Activated naive CD8-positive, alpha-beta T cell treated with anti-CD3 and anti-CD28 coated beads for 36 hours (primary cell): ENCODE measurements at places on chromosomes 11 and 22. TPM values are rescaled to one million over a fixed set of nuclear protein-coding genes. Genes with fewer than 3 reads are reported as not detected.

Gene AQP11
- total RNA-seq: 0.14 TPM

GRCh38 chr11:8601376-8602133 is 7.5 kb upstream of the STK33 start:
- no peak overlapping the region for H3K4me3 ChIP-seq
- peaks cover 41% of the 10 kb centered on the region for H3K27me3 ChIP-seq
- H3K4me1 ChIP-seq: no peaks in the 10 kb centered on the region
- no peak overlapping the region for H3K27ac ChIP-seq
- no peaks in the 10 kb centered on the region for H3K36me3 ChIP-seq
- no peak for DNase-seq

- H3K27me3 ChIP-seq: no peaks in the 10 kb centered on the region
- no peak for DNase-seq
- no peaks in the 10 kb centered on the region for H3K4me1 ChIP-seq
- no peaks in the 10 kb centered on the region for H3K36me3 ChIP-seq
Observed at GRCh38 chr11:41005986-41006385, 453.5 kb downstream of the LRRC4C start.

- H3K4me3 ChIP-seq: no peak overlapping the region
- H3K4me1 ChIP-seq: peaks cover 2% of the 10 kb centered on the region
- no peaks in the 10 kb centered on the region for H3K27me3 ChIP-seq
- H3K27ac ChIP-seq: no peak overlapping the region
- H3K36me3 ChIP-seq: peaks cover 11% of the 10 kb centered on the region
- DNase-seq: no peak
Observed at GRCh38 chr11:129945373-129945772, 50.0 kb upstream of the NFRKB start.

- no peak overlapping the region for H3K4me3 ChIP-seq
- H3K36me3 ChIP-seq: no peaks in the 10 kb centered on the region
- H3K4me1 ChIP-seq: no peaks in the 10 kb centered on the region
- DNase-seq: no peak
Observed at GRCh38 chr11:33463059-33463458, 205.9 kb downstream of the HIPK3 start.

- no peaks in the 10 kb centered on the region for H3K4me1 ChIP-seq
- DNase-seq: no peak
Observed at GRCh38 chr11:100403816-100404215, 283.3 kb upstream of the ARHGAP42 start.

DNA sequence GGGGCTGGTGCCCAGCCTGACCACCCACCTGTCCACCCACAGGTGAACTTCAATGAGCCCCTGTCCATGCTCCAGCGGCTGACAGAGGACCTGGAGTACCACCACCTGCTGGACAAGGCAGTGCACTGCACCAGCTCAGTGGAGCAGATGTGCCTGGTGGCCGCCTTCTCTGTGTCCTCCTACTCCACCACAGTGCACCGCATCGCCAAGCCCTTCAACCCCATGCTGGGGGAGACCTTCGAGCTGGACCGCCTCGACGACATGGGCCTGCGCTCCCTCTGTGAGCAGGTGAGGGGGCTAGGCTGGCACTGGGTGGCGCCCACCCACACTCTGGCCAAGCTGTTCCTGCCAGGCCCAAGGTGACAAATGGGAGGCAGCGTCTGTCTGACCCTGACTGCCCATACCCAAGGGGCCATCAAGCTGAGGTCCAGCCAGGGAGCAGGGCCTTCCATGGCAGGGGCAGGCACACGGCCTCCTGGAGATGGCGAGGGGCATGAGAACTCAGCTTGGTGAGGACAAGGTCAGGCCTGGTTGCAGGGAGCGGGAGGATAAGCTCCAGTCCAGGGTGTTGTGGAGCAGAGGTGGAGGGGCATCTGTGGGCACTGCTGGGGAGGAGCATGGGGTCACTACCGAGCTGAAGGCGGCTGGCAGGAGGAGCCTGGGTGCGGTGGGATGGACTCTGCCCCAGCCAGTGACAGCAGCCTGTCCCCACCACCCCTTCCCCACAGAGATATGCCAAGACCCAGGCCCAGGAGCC is 77.7 kb downstream of the MORC2 start:
- H3K4me3 ChIP-seq: no peak overlapping the region
- no peaks in the 10 kb centered on the region for H3K27me3 ChIP-seq
- H3K4me1 ChIP-seq: peaks cover 14% of the 10 kb centered on the region
- H3K27ac ChIP-seq: no peak overlapping the region
- peaks cover 4% of the 10 kb centered on the region for H3K36me3 ChIP-seq

- H3K27ac ChIP-seq: peak overlapping the region; percentile 25
- H3K27me3 ChIP-seq: no peaks in the 10 kb centered on the region
- H3K36me3 ChIP-seq: no peaks in the 10 kb centered on the region
- DNase-seq: no peak
Observed at GRCh38 chr11:46338636-46338987, 8.7 kb upstream of the DGKZ start.

GRCh38 chr11:95576146-95576845 is 213.3 kb downstream of the FAM76B start:
- DNase-seq: no peak
- peaks cover 7% of the 10 kb centered on the region for H3K27me3 ChIP-seq
- H3K27ac ChIP-seq: no peak overlapping the region
- peaks cover 10% of the 10 kb centered on the region for H3K4me1 ChIP-seq
- H3K36me3 ChIP-seq: no peaks in the 10 kb centered on the region
- no peak overlapping the region for H3K4me3 ChIP-seq

DNA sequence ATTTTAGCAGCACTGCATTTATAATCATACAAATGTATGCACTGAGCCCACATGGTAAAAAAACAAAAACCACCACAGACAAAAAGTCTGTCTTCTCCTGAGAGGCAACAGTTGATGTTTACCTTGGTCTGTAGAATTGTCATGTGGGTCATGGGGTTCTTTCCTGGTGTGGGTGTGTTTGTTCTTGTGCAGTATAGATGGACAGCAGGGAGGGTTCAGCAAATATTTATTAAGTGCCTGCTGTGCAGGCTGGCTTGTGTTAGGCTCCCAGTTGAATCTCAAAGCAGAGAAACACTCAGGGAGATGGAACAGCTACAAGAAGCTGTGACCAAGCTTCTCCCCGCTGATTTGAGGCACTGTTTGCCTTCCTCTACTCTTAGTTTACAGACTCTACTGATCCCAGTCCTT is 82.2 kb downstream of the PISD start:
- H3K27me3 ChIP-seq: no peaks in the 10 kb centered on the region
- H3K4me3 ChIP-seq: no peak overlapping the region
- H3K27ac ChIP-seq: no peak overlapping the region
- no peak for DNase-seq

DNA sequence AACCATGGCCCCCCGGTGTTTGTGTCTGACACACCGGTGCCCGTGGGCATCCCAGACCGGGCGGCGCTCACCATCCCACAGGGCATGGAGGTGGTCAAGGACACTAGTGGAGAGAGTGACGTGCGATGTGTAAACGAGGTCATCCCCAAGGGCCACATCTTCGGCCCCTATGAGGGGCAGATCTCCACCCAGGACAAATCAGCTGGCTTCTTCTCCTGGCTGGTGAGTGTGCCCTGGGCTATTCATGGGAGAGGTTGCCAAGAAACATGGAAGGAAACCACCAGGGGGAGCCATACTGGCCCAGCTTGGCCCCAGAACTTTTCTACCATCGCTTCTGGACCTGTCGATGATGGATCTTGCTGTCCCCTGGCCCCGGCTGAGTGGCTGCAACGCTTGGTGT is 36.5 kb downstream of the PRDM11 start:
- no peaks in the 10 kb centered on the region for H3K27me3 ChIP-seq
- H3K36me3 ChIP-seq: no peaks in the 10 kb centered on the region
- DNase-seq: no peak
- peaks cover 12% of the 10 kb centered on the region for H3K4me1 ChIP-seq
- H3K27ac ChIP-seq: no peak overlapping the region
- H3K4me3 ChIP-seq: no peak overlapping the region

- H3K36me3 ChIP-seq: peaks cover 7% of the 10 kb centered on the region
- no peaks in the 10 kb centered on the region for H3K27me3 ChIP-seq
- no peak overlapping the region for H3K27ac ChIP-seq
- no peak for DNase-seq
- H3K4me3 ChIP-seq: no peak overlapping the region
Observed at GRCh38 chr22:40081662-40082061, 86.9 kb downstream of the FAM83F start.

DNA sequence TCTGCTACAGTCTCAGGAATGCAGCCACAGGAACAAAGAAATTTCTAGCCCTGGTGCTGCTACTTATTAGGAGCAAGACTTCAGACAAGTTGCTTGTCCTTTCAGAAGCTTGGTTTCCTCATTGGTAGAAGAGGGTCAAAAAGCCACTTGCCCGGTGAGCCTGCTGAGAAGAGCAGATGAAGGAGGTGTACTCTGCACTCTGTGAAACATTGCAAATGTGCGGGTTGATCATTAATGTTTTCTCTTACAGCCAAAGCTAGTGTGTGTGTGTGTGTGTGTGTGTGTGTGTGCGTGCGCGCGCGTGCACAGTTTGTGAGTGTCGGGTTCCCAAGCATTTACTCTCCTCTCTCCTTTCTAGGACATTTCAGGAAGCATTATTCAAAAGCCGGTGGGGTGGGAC is 86.3 kb upstream of the NNMT start:
- no peak overlapping the region for H3K4me3 ChIP-seq
- H3K27ac ChIP-seq: no peak overlapping the region
- peaks cover 14% of the 10 kb centered on the region for H3K4me1 ChIP-seq
- no peaks in the 10 kb centered on the region for H3K36me3 ChIP-seq

GRCh38 chr11:92322225-92322624 is 97.6 kb downstream of the FAT3 start:
- H3K4me1 ChIP-seq: no peaks in the 10 kb centered on the region
- DNase-seq: no peak
- H3K4me3 ChIP-seq: no peak overlapping the region
- H3K27ac ChIP-seq: no peak overlapping the region

Gene PHLDA2
- 1.3 TPM for total RNA-seq

DNA sequence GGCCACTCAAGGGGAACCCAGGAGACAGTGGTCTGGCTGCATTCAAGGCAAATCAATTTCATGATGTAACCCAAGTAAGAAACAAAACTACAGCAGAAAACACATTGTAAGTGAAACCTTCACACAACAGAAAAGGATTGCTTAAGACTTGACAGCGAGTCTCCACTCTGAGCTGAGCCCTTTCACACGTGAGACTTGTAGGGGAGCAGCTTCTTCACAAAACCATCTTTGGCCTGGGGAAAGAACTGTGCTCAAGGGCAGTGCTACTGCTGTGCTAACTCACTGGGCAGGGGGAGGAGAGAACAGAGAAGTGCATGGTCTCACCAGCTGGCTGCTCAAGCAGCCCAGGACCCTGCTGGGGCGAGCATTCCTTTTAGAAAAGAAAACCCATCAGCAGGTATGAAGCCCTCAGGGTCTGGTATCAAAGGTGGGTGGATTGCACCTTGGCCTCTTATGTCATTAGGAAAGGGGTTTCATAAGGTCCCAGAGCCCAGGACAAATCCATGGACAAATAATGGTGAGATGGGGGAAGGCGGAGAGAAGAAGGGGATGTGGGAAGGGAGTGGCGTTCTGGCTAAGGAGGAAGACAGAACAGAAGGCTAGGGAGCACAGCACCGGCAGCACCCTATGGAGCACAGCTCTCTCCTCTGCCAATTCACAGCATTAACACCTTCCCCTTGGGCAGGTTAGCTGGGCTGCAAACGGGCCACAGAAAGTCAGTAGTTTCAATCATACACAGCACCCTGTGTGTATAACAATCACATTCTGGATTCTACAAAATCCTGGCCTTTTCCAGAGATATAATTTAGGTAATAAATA is 20.6 kb upstream of the RAPSN start:
- H3K4me1 ChIP-seq: peaks cover 10% of the 10 kb centered on the region
- no peak overlapping the region for H3K4me3 ChIP-seq
- DNase-seq: no peak
- H3K27ac ChIP-seq: peak overlapping the region; percentile 54

DNA sequence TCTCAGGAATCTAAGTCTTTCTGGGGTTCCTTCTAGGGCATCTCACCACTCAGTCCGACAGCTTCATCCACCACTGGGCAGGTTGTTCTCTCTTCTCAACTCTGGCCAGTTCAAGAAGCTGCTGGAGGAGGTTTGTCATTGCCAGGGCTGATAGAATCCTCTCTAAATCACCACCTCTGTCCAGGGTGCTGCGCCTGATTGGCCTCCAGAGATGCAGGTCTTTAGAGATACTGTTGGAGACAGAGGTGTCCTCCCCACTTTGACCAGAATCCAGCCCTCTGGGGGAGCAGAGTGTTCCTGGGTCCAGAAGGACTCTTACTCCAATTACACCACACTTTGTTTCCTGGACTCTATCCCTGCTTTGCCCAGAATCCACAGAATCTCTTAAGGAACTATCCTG is 90.2 kb downstream of the NELL1 start:
- H3K27ac ChIP-seq: no peak overlapping the region
- no peaks in the 10 kb centered on the region for H3K36me3 ChIP-seq
- no peak overlapping the region for H3K4me3 ChIP-seq

Gene OR4A47
- total RNA-seq: not detected

Gene IFITM10
- total RNA-seq: not detected

- H3K27ac ChIP-seq: no peak overlapping the region
- no peaks in the 10 kb centered on the region for H3K4me1 ChIP-seq
- no peak overlapping the region for H3K4me3 ChIP-seq
- H3K27me3 ChIP-seq: peaks cover 9% of the 10 kb centered on the region
- DNase-seq: no peak
Observed at GRCh38 chr11:87894961-87895360, 280.3 kb downstream of the RAB38 start.

GRCh38 chr11:47470671-47471070 is 21.7 kb upstream of the RAPSN start:
- H3K4me1 ChIP-seq: peaks cover 10% of the 10 kb centered on the region
- no peak overlapping the region for H3K4me3 ChIP-seq
- DNase-seq: no peak
- no peaks in the 10 kb centered on the region for H3K27me3 ChIP-seq
- peaks cover 22% of the 10 kb centered on the region for H3K36me3 ChIP-seq

DNA sequence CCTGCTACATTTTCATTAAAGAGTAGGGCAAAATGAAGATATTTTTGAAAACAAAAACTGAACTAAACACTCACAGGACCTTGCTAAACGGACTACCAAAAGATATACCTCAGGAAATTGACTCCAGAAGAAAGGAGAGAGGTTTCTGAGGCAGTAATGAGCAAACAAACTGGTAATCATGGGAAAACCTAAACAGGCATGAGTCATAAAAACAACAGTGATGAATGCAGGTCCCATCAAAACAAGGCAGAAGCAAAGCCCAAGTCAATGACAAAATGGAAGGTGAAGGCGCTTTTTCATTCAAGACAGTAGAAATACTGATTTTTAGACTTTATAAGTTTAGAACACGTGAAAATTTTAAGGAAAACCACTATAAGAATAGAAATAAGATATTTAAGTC is 104.5 kb downstream of the EFCAB6 start:
- DNase-seq: no peak
- H3K27ac ChIP-seq: no peak overlapping the region
- H3K27me3 ChIP-seq: peaks cover 5% of the 10 kb centered on the region
- no peak overlapping the region for H3K4me3 ChIP-seq
- peaks cover 2% of the 10 kb centered on the region for H3K36me3 ChIP-seq

DNA sequence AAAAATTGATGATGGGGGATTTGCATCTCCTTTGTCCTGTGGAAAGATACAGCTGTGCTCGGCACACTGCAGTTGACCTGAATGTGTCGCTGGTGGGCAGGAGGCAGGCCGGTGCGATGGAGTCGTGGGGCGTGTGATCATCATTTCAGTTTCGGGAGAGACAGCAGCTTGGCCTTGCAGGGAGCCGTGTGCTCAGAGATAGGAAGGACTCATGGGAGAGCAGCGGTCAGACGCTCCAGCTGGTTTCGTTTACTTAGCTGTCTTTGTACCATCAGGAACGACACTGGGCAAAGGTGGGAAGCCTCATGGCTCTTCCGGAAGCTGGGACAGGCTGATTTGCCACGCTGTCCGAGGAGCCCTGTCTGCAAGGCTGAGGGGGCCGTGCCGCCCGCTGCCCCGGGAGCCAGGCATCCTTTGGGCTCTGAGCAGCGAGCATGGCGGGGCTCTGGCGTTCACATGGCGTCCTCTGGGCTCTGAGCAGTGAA is 32.7 kb downstream of the GRAMD4 start:
- DNase-seq: no peak
- no peaks in the 10 kb centered on the region for H3K36me3 ChIP-seq
- H3K4me1 ChIP-seq: peaks cover 25% of the 10 kb centered on the region
- peak overlapping the region; percentile 46 for H3K27ac ChIP-seq
